Activated CD8-positive, alpha-beta memory T cell treated with anti-CD3 and anti-CD28 coated beads for 4 hours (primary cell): ENCODE measurements at places on chromosomes 4 and X.

DNA sequence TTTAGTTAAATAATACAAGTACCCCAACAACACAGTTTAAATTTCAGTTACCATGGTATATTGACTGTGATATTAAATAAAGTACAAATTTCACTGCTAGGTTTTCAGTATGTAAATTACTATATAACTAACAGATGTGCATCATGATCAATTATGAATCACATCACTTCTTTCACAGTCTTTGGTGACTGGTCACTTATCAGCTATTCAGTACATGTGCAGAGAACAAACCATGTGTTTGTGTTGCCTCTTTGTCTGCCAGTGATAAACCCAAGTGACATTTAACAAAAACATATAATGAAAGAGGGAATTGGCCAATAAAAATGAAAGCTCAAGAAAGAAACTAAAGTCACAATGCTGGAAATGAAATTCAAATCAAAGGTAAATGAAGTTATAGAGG lies 249.3 kb downstream of the CHIC1 start:
- no peak for DNase-seq

DNA sequence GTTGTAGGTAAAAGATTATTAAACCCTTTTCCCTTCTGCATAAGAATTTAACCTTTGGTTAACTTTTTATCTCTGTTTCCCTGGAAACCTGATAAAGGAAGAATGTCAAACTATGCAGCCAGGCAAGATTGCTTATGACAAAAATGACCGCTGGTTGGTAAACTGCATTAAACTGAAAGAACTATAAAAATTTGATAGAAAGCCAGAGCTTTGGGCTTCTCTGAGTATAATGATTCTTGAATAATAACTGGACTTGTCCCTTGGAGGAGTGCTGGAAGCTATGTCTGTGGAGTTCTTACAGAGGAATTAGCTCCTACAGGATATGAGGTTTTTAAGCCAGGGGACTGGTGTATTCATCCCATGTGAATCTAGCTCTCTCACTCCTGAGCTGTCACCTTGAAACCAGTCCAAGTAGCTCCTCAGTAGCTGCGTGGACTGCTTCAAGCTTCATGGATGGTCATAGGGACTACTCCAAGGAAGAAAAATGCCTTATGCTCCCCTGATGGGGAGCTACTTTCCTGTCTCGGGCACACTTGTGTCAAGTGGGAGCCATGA lies 52.0 kb downstream of the RASL11B start:
- DNase-seq = no peak

GRCh38 chrX:135688137-135688536 lies 25.3 kb upstream of the CT45A1 start:
- DNase-seq = no peak

DNA sequence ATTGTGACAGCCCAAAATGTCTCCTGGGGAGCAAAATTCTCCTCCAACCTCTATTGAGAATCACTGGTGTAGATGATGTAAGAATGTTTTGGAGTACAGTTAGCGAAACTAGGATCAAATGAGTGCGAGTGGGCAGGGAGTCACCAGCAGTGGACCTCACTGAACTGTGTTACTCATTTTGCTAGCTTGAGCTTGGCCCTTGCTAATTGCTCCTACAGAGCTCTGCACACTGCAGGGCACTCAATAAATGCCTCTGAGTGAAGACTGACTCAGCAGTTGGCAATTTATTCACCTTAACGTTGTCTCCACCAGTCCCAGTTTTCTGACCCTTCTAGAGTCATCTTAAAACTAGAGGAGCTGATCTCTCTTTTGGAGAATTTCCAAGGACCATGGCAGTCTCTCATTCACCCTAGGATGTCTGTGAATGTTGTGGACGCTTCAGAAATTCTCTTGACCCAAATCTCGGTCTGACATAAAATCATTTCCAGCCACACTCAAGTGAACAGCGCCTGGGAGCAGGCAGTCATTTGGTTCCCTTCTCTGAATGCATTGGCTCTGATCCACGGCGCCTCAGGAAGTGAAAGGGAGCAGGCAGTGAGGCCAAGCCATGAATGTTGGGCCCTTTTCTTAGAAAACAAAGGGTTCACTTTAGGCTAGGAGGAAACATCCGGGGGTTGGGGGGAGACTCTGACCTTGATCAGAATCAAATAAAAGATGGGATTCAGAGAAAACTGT lies 148.1 kb downstream of the NWD2 start:
- no peak for DNase-seq
